ENCODE measurements at places on chromosomes 5 and 9.

DNA sequence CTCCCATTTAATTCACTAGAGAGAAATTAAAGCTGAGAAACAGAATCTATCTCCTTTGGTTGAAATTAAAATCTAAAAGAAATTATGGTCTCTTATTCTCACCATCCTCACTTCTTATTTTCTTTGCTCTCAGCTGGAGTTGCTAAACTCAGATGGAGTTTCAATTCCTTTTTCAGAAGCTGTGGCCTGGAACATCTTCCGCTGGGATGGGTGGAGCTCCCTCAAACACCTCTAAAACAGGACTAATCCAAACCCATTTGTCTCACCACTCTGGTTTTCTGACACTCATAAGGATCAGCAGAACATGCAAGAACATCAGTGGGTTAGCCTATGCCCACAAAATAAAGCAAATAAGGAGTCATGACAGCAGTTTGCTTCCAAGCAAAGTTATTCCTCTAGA lies 39.6 kb upstream of the CEP78 start:
- DNase-seq: no peak

DNA sequence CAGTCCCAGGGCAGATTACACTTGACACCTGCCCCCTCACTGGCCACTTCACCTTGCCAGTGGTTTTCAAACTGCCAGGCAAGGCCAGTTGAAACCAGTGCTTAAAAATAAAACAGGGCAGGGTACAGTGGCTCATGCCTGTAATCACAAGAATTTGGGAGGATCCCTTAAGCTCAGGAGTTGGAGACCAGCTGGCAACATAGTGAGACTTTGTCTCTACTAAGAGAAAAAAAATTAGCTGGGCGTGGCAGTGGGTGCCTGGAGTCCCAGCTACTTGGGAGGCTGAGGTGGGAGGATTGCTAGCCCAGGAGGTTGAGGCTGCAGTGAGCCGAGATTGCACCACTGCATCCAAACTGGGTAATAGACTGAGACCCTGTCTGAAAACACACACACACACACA lies 58.1 kb downstream of the ROPN1L start:
- DNase-seq: no peak

DNA sequence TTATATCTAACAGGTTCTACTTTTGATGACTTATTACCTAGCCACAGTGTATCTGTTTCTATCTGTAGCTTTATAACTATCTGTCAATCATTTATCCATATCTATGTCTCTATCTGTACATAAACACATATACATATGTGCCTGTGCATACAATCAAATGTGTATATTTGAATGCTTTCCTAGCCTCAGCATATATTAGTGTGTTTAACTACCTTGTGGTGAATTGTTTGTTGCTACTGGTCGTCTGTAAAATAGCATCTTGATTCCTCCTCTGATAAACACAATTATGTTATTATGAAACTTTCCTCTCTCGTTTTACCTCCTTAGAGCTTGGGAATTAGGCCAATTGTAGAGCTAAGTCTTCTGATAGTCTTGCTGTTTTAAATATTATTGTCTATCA lies 44.4 kb downstream of the PARP8 start:
- no peak for DNase-seq

DNA sequence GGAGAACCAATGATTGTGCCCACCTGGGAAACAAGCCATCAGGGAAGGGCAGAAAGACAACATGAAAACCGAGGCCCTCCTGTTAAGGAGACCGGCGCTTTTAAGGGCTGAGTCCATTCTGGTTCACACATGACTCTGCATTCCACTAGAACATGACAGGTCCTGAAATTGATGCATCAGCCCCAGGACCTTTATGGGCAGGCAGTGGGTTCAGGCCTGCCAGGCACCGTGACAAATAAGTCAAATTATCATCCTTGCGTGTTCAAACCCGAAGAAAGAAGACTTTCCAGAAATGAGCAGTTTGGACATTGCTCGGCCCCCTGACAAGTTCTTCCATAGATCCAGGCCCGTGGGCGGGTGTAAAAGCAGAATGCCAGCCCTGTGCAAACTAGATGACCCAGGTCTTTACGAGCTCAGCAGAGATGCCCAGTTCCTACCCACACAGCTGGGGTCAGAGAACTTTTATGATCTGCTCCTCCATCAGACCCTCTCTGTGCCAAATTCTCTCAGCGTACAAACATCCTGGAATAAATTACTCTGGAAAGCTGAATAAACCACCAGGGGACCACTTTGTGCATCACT lies 295.5 kb upstream of the WWC1 start:
- no peak for DNase-seq

DNA sequence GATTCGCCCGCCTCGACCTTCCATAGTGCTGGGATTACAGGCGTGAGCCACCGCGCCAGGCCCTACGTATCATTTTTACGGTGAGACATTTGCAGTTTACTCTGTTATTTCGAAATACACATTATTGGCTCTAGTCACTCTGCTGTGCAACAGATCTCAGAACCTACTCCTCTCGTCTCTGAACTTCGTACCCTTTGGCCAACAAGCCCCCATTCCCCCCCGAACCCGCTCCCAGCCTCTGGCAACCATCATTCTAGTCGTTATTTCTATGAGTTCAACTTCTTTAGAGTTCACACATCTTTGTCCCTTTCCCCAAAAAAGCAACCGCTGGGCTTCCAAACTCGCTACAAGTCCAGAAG lies 735 bp downstream of the PTGR1 start:
- DNase-seq: no peak

DNA sequence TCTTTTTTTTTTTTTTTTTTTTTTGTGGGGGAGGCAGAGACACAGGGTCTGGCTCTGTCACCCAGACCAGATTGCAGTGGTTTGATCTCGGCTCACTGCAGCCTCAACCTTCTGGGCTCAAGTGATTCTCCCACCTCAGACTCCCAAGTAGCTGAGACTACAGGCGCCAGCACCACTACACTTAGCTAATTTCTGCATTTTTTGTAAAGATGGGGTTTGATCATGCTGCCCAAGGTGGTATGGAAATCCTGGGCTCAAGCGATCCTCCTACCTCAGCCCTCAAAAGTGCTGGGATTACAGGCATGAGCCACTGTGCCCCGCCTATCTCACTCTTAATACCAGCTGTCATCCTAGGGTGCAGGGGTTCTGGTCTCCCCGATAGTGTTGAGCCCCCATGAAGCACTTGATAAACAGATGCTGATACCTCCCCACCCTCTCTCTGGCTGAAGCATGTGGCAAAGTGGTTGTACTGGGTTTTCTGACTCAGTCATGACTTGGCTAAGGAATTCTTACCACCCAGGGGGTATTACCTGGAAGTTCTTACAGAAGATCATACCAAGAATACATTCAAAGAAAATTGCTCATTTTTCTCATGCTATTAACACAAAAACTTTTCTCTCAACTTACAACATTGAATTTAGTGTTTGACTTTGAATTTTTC lies 110.2 kb upstream of the DAPK1 start:
- DNase-seq: no peak

- DNase-seq: no peak
Measured at GRCh38 chr9:36187414-36187813, 3.3 kb upstream of the CLTA start.
